NCI-H187 treated with DMSO at 0.1 percent for 48 hours (cell line): ENCODE measurements at places on chromosomes 16 and 17.

DNA sequence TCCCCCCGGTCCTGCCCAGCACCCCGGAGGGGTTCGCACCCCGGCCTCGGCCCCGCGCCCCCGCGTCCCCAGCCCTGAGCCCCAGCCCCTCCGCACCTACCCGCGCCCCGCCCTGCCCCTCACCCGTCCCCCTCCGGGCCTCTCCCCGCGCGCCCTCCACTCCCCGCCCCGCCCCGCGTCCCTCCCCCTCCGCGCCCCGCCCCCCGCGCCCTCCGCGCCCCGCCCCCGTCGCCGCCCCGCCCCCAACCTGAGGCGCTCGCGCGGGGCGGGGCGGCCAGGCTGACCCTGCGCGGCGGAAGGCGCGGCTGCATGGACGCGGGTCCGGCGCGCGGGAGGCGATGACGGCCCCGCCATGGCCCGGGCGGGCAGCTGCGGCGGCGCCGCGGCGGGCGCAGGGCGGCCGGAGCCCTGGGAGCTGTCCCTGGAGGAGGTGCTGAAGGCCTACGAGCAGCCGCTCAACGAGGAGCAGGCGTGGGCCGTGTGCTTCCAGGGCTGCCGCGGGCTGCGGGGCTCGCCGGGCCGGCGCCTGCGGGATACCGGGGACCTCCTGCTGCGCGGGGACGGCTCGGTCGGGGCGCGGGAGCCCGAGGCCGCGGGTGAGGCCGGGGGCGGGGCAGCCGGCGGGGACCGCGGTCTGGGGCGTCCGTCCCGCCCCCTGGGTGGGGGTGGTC is at the start of gene SPIRE2:
Gene SPIRE2, plus strand, starts transcription at position 277 of the 671 bp plus-strand sequence. Its CDS starts 76 bp downstream, at position 353.
- DNase-seq, result no peak

DNA sequence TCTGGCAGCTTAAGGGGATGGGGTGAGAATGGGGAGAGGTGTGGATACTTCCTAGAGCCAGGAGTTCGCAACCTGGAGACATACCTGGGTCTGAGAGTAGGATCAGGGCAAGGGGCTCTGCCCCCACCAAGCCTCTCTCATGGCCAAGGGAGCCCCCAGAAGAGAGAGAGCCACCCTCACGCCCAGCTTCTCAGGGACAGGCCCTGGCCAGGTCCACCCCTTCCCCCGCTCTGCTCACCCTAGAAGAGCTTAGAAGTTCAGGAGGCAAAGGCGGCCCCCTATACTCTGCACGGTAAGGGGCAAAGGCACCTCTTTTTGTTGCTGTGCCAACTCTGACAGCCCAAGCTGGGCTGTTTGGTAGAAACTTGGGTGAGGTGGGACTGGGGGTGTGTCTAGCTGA is 69.3 kb upstream of the TMEM97 start:
- DNase-seq, result no peak

- no peak for DNase-seq
Observed at GRCh38 chr17:70314506-70314905, 145.2 kb downstream of the KCNJ2 start.

- DNase-seq, result no peak
Observed at GRCh38 chr17:6090253-6090652, 20.1 kb downstream of the WSCD1 start.

DNA sequence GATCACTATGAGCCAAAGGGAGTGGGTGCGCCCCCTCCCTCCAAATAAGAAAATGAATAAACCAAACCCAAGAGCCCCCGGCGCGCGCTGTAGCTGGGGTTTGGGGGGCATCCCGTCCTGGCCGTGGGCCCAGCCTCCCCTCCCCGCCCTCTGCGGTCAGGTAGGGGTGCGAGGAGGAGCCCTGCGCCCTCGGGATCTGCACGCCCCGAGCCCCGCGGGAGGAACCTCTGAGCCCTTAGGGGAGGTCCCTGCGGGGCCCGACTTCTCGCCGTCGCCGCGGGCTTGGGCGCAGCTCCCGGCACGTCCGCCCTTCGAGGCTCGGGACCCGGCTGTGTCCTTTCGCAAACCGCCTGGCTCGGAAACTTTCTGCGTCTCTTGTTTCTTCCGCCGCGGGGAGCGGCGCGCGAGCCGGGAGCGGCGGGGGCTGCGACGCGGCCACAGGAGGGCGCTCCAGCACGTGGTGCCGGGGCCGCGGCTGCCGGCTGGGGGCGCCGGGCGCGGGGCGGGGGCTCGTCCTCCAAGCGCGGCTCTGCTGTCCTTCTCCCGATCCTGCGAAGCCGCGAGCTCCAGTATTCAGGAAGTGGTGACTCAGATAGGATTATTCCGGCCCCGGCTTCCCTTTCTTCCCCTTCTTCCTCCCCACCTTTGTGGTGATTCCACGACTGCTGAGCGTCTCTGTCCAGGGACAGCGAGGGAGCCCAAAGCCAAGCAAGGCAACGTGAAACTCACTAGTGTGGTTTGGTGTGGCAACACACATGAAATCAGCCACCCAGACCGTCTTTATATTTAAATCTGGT is 1.6 kb downstream of the PITPNC1 start:
- DNase-seq, result no peak

- no peak for DNase-seq
Observed at GRCh38 chr17:57599271-57600045, 145.6 kb downstream of the CCDC182 start.

GRCh38 chr17:81537856-81538555 is 9.8 kb downstream of the FSCN2 start:
- DNase-seq, result peak; percentile 61

DNA sequence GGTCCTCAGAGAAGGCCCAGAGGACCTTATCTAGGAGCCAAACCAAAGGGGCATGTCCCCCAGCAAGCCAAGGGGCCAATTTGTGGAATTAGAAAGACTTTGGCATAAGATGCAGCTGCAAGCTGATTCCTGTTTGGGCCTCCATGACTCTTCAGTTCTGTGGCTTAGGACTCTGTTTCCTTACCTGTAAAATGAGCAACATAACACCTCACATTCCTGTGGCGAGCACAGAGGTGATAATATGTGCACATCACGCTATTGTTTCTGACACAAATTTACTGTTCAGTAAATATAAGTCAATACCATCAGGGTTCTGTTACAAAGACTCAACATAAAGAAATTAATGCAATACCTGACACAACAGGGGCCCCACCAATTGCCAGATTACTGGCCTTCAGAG is 57.7 kb downstream of the CDH11 start:
- DNase-seq, result no peak

- DNase-seq, result no peak
Observed at GRCh38 chr16:2428051-2428783, 1.0 kb upstream of the CCNF start.

DNA sequence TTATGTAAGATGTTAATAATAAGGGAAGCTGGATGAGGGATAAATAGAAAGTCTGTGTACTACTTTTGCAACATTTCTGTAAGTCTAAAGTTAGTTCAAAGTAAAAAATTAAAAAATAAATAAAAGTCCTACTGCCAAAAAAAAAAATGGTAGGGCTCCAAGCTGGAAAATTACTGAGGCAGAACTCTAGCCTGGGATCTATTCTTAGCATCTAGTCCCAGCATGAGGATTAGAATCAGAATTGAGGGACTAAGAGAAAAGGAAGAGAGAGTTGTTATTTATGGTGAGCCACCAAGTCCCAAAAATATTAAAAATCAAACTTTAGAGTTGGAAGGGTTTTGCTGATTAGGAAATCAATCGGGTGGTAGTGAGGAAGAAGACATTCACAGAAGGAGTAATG is 110.3 kb downstream of the CYB561 start:
- DNase-seq, result no peak

DNA sequence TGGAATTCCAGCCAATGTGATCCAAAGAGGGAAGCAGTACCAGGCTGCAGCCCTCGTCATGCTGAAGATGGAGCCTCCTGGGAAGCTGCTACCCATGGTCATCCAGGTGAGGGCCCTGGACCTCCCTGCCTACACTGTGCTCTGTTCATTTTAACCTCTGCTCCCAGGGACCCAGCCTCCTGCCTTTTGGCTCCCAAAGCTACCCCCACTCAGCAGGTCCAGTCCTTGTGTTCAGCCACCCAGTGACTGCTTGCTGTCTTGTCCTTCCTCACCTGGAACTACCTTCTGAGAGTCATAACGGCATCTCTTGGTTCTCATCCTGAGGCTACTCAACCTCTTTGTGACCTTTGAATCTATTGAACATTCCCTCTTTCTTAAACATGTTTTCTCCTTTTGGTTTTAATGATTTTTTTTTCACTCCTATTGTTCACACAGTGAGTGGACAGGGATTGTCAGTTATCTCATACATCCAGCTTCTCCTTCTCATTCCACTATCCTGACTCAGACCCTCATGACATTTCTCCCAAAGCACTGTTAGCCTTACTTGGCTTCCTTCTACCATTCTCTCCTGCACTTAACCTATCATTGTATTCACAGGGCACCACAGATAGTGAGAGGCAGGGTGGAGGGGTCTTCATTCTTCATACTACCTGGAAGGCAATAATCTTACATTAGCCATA is 53.3 kb downstream of the GOSR1 start:
- no peak for DNase-seq
